ENCODE measurements at places on chromosomes 2 and 18.

GRCh38 chr2:14306268-14306861, 326.2 kb upstream of the LRATD1 start:
- no peak for DNase-seq

GRCh38 chr2:203681978-203682377, 24.5 kb upstream of the CD28 start:
- no peak for DNase-seq

GRCh38 chr2:42047488-42048298, at the start of gene PKDCC:
PKDCC (plus strand) TSS chr2:42048021; CDS start chr2:42048200, 179 bp downstream.
- no peak for DNase-seq

GRCh38 chr2:219428469-219428868, 6.2 kb upstream of the SPEG start:
- DNase-seq, result no peak

GRCh38 chr2:158270536-158270935, 168.9 kb downstream of the UPP2 start:
- DNase-seq, result no peak

GRCh38 chr2:96485751-96486651, 19.2 kb downstream of the NEURL3 start:
- DNase-seq, result peak; percentile 49

DNA sequence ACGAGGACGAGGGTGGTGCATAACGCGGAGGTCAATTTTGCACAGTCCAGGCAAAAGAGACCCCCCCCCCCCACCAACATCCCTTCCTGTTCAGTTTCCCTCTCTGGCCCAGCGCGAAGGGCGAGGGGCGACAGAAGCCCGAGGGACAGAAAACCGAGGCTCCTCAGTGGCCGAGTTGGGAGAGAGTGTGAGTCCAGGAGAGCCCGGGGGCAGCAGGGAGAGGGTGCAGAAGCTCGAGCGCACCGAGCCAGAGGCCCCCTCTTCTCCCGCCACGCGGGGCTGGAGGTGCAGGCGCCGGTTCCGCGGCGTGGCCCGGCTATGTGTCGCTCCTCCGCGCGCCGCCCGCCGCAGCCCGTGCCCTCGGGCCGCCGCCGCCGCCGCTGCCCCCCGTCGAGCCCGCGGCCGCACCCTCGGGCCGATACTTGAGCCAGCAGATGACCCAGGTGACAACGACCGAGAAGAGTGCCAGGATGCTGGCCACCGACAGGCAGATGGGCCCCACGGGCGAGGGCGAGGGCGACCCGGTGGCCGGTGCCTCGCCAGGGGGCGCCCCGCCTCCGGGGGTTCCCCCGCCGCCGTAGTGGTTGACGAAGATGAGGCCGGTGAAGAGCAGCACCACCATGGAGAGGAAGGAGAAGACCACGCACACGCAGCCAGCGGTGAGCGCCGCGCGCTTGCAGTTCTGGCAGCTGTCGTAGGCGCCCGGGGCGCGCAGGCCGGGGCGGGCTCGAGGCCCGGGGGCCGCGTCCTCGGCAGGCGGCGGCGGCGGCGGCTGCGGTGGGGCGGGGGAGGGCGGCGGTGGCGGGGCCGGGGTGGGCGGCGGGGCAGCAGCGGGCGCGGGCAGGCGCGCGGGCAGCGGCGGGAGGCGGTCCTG, 20.2 kb upstream of the PAX3 start:
- no peak for DNase-seq

DNA sequence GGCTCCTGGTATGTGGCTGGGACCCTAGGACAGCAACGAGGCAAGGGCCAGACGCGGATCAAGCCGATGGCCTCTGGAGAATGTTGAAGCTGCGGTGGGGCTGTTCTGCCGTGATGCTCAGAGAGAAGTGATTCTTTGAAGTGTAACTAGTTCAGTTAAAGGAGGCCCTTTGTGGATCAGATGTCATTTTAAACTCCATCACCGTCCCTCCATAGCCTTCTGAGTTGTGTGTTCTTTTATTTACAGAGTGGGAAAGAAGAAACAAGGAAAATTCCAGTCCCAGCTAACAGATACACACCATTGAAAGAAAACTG, 403 bp downstream of the PNO1 start:
- no peak for DNase-seq

GRCh38 chr18:72720116-72720515, 147.7 kb downstream of the NETO1 start:
- no peak for DNase-seq

GRCh38 chr2:69046221-69046662, 33.3 kb downstream of the ANTXR1 start:
- DNase-seq, result no peak

DNA sequence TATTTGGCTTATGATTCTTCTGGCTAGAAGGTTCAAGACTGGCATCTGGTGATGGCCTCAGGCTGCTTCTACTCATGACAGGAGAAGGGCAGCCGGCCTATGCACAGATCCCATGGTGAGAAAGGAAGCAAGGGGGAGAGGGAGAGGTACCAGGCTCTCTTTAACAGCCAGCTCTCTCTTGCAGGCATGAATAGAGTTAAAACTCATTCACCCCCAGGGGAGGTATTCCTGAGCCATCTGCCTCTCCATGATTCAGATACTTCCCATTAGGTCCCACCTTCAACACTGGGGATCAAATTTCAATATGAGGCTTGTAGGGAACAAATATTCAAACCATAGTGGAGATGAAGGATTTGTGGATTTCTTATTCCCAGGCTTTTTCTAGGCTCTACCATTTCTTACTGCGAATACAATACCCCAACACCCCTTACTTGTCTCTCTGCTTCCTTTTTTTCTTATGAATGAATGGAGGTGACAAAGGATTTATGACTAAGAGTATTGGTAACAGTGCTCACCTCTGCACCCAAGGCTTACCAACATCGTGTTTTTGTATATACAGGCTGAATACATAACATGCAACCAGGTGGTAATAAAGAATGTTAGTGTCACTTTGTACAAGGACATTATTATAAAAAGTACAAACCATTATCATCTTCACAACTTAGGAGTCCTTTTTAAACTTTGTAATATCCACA, 454.6 kb upstream of the TRIB2 start:
- DNase-seq, result no peak

DNA sequence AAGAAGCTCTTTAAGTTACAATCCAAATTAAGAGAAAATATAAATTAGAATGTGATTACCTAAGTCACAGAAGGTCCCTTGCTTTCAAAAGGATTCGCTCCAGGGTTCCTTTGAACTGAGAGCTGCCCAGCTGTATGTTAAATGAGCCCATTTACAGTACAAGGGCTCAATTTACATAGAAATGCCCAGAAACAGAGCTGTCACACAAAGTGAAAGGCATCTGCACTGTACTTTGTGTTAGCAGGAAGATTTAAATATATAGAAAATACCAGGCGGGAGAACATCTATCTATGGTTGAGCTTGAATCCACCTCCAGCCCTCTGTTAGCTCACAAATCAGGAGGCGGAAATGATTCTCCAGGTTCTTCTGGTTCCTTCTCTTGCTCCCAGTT, 272.9 kb downstream of the PAX3 start:
- no peak for DNase-seq

GRCh38 chr2:30974092-30974491, 164.1 kb downstream of the GALNT14 start:
- DNase-seq, result no peak

GRCh38 chr2:119713819-119714490, 35.0 kb downstream of the TMEM177 start:
- DNase-seq, result no peak

DNA sequence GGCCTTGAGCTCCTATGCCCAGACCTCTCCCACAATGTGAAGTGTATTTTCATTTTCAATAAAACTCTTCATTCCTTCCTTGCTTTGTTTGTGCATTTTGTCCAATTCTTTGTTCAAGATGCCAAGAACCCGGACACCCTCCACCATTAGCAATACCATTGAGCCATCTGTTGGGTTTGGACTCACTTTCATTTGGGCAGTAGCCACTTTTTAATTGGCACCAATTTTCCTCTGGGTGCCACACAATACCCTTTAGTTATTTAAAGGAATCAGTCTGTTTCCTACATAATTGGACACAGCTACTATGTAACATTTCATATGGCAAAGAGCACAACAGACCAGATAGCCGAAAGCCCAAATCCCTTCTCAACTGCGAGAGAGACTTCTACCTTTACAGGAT, 22.5 kb upstream of the SLC35G4 start:
- DNase-seq, result no peak

DNA sequence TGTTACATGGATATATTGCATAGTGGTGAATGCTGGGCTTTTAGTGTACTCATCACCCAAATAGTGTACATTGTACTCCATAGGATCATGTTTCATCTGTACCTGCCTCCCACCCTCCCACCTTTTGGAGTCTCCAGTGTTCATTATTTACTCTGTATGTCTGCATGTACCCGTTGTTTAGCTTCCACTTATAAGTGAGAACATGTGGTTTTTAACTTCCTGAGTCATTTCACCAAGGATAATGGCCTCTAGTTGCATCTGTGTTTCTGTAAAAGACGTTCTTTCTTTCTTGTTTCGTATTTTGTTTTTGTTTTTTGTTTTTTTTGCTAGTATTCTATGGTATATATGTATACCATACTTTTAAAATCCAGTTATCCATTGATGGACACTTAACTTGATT, 107.5 kb downstream of the MSTN start:
- no peak for DNase-seq

DNA sequence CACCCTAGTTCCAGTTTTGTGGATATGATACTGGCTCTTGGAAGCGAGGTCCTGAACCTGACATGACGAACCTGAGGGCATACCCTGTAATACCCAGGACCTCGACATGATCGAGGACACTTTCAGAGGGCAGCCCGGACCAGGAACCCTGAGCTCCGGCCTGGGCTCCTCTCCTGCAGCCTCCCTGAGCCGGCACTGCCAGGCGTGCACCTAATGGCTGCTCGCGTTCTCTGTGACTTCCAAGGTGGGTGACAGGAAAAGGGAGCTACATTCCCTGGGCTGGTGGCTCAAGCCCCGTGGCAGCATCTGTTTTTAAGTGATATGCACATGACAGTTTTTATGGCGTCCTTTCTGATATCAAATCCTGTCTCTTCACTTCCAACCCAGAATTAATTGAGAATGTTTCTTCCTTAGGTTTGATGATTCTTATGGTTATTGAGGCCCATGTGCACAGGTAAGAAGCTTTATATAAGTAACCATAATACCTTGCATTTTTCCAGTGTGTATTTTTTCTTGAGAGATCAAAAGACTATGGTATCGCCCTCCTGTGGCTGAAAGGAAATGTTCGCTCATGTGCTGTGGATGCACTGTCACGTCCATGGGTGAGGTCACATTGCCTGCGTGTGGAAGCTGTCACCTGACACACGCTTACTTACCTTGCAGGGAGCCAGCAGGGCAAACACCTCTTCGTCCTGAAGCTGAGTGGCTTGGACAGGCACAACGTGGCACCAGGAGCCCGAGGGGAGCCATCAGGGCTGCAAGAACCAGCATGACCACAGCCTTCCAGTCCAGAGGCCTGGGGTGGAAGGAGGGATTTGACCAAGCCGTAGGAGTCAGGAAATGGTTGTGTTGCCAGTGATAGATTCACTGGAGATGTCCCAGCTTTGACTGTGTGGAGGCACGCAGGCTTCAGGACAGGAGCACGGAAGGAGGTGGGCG, 367.4 kb upstream of the MYT1L start:
- no peak for DNase-seq

DNA sequence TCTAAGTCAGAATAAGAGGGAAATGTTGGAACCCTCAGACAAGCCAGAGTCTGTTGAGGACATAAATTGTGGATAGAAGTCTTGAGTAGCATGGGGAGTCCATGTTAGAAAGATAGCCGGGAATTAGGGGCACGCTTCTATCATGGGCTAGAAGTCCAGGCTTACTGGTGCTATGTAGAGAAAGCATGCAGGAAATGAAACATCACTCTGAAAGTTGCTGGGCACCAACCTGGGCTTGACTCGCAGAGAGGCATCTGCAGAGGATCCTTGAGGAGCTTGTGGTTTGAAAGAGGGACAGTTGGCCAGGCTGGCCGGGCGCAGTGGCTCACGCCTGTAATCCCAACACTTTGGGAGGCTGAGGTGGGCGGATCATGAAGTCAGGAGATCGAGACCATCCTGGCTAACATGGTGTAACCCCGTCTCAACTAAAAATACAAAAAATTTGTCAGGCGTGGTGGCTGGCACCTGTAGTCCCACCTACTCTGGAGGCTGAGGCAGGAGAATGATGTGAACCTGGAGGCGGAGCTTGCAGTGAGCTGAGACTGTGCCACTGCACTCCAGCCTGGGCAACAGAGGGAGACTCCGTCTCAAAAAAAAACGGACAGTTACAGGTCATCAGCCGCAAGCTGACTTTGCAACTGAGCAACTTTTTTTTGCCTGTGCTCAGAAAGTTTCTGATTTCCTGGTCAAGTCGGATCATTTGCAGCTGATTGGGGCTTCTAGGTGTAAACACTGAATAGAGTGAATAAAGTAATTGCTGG, 24.9 kb downstream of the CERS6 start:
- DNase-seq, result no peak

DNA sequence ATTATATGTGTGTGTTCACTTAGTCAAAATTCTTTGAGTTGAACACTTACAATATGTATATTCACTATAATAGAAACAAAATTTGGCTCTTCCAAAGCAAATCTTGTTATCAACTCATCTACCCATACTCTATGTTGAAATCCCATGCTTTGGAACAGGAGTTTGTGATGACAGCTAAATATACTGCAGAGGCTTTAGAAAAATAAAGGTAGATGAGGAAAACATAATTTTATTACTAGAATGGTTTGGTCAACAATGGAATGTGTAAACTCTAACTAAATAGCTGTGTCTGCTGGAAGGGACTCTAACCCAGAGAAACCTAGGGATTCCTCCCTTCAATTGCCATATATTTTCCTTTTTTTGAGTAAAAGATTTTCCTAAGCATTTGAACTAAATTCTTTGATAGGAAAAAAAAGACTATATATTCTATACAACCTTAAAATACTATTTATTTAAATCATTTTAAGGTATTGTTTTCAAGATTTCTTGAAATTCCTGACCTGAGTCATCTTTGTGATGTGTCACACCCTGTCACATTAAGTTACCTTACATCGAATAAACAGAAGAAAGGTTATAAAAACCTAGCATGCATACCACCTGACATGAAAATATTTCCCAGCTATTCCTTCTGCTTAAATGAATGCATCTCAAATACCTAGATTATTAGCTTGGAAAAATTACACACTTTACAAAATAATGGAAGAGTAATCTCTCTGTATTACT, 175.5 kb downstream of the OTX1 start:
- no peak for DNase-seq

- no peak for DNase-seq
Observed at GRCh38 chr2:66539452-66539851, 104.5 kb downstream of the MEIS1 start.

DNA sequence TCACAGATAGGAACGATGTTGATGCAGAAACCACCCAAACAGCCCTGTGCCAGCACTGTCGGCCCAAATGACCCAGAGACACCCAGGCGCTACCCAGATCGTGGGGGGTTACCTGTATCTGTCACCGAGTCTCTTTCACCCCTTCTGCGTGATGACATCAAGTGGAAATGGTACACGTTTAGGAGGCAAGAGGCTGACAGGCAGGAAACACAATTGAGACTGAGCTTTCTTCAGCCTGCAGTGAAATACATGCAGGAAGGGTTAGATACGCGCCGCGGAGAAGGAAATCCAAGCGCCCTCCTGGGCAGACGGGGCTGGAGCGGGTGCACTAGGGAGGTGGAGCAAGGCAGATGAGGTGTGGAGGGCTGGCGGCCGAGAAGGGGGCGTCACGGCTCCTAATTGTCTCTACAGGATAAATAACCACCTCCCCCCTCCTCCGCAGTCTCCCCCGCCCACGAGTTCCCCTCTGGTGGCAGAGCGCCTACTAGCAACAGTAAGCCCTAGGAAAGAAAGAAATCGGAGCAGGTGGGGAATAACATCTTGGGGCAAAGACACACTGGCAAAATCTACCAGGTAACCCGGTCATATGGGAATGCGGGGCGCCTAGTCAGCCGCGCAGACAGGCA, at the start of gene RNF152:
RNF152 (minus strand) TSS at position 325 of the 626 bp plus-strand sequence. CDS start 76,544 bp downstream, outside the sequence.
- no peak for DNase-seq

GRCh38 chr2:219446101-219446504, 11.5 kb downstream of the SPEG start:
- DNase-seq, result no peak
